Right kidney (tissue), 9 donors: ENCODE measurements at places on chromosomes 7 and 10.

DNA sequence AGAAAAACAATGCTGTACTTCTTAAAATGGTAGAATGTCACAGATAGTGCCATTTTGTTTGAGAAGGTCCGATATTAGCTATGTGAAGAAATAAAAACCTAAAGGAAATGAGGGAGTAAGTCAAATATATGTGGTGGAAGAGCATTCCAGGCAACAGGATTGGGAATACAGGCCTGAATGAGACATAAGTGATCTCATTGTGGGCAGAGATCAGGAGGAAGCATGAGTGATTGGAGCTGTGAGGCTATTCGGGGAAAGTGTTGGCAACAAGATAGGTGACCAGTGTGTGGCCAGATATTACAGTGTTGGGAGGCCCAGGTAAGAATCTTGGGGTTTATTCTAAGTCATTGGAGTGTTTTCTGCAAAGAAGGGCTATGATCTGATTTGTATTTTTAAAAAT, 41.3 kb upstream of the AGMO start:
- DNase-seq, result no peak

DNA sequence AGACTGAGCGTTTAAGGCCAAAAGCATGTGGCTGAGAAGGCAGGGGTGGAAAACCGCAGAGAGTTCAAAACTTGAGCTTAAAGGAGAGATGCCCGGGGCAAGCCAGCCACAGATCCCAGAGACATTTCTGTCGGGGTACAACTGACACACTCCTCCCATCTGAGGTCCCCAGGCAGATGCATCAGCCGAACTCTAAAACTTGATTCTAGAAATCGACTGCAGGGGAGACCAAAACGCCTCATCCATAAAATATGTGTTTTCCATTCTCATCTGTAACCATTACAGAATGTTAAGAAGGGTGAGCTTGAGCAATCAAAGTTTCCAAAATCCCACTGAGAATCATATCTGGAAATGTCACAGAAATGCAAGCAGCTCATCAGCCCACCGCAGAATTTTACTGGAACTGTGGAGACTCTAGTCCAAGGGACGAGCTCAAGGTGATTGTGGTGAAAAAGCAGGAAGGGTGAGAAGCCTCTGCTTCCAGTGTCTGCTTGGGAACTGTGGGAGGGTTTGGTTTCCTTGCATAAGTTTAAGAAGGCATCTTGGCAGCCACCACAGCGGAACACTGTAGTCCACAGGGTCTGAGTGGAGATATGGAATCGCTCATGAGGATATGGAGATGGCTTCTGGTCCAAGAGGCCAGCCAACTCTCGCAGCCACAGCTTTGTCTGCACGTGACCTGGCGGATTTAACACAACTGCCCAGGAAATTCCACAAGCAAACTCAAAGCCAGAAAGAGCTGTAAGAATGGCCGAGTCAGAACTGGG, 249.2 kb downstream of the SFMBT2 start:
- no peak for DNase-seq

DNA sequence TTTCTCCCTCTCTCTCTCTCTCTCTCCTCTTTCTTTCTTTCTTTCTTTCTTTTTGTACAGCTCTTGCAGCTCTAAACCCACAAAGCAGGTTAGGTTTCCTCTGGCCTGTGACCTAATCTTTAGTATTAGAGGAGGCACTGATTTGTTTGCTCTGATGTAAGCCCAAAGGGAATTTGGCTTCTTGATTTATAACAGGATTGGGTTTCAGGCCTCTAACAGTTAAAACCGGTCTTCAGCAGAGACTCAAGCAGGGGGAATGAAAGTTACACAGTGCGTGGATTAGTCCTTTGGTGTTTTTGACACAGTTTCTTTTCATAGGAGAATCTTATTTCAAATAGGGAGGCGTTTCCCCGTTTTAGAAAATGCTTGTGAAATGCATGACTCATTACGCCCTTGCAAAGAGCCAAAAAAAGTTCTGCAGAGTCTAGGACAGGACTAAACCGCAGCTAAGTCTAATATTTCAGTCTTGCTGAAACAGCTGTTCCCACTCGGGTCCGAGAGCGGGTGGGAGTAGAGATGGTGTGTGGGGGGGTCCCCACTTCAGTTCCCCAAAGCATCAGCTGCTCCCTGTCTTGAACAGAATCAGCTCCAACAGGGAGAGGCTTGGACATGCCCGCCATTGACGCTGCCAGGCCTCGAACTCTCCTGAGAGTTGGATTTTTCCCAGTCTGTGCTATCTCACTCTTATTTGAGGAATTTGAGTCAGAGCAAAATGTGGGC, 296.5 kb upstream of the PITRM1 start:
- peak; percentile 54 for DNase-seq

DNA sequence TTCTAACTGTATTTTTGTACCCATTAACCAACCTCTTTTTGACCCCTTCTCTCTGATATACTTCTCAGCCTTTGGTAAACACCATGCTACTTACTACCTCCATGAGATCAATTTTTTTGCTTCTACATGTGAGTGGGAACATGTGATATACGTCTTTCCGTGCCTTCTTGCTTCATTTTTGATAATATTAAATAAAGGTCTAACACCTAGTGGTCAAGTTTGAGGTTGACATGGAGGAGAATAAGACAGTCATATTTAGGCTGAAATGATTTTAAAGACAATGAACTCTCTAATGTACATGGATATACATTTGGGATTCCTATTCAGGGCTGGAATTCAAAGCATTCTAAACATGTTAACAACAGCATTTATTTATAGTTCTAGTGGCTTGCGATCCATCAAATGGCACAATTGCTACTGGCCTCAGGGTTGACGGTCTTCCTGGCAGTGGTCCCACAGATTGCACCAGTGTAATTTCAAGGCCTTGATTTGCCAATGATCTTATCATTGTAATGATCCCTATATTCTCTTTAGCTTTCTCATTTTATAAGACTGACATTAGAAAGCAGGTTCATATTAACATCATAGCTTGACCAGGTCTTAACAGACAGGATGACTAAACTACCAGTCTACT, 315.9 kb upstream of the ETV1 start:
- no peak for DNase-seq

DNA sequence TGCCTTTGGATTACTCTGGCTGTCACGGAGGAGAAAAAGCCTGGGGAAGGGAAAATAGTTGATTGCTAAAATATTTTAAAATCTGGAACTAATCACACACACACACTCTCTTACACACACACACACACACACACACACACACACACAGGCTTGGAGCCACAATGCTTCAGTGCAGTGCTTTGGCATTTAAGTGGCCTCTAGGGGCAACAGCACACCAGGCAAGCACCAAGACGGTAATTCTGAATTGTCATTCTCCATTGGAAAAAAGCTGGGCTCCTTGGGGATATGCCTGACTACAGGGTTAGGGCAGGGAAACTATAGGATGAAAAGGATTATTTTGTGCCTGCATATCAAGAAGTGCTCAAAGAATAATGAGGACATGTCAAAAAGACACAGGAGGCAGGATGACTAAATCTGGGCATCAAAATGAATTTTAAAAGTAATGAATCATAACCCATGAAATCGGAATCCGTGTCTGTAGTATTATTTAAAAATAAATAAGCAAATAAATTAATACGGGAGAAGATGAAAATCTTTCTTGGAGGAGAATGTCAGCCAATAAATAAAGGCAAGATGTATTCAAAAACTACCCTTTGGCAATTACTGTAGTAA, 30.4 kb upstream of the DDC start:
- DNase-seq, result no peak

- no peak for DNase-seq
These were observed 880.2 kb upstream of the AUTS2 start for GRCh38 chr7:68718097-68718551.

GRCh38 chr7:78220754-78221153, 422.2 kb downstream of the PHTF2 start:
- DNase-seq, result no peak

- no peak for DNase-seq
These were observed 143.9 kb downstream of the HIBADH start for GRCh38 chr7:27518561-27519350.

DNA sequence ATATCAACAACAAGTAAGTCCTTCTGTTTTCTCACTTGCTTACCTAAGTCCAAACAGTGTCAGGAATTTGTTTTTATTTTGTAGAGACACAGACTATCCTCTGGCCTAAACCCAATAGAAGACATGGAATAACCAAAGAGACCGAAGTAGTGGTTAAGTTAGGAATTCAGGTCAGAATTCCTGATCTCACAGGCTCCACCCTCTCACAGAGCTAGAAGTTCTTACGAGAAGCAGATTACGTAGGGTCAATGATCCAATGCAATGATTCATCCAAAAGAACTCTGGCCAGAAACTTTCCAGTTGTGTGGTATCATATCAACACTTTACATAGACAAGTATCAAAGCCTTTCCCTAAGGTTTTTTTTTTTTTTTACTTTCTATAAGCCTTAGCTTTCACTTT, 73.8 kb downstream of the IQUB start:
- DNase-seq, result no peak

DNA sequence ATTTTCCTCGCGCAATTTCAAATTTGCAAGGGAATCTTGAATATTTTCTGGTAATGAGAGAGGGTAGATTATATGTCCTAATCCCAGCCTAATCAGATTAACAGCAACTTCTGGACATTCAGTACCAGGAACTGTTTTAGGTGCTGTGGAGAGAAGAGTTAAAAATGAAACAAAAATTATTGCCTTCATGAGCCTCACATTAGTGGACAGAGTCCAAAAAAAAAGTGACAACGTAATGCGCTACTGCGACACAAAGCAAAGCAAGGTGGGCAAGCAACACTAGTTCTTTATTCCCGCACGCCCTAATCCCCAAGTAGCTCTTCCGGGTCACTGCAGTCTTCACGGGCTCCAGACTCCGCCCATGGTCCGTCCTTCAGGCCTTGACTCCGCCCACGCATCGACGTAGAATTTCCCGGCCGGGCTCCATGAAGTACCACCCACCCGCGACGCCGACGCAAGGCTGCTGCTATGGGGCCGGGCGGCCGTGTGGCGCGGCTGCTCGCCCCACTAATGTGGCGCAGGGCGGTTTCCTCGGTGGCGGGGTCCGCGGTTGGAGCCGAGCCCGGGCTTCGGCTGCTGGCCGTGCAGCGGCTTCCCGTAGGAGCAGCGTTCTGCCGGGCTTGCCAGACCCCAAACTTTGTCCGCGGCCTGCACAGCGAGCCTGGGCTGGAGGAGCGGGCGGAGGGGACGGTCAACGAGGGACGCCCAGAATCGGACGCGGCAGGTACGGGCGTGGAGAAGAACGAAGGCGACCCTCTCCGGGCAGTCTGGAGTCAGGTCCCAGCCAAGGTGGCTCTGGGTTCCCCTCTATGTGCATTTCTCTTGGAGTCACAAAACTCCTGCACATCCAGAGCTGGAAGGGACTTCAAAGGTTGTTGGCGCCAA, at the start of gene MALSU1:
Gene MALSU1 (plus strand): TSS at position 455 of the 885 bp plus-strand sequence. CDS start 14 bp downstream, at position 469.
- DNase-seq, result peak; percentile 95

- DNase-seq, result no peak
These were observed 11.2 kb downstream of the UBE2D4 start for GRCh38 chr7:43937444-43937843.

DNA sequence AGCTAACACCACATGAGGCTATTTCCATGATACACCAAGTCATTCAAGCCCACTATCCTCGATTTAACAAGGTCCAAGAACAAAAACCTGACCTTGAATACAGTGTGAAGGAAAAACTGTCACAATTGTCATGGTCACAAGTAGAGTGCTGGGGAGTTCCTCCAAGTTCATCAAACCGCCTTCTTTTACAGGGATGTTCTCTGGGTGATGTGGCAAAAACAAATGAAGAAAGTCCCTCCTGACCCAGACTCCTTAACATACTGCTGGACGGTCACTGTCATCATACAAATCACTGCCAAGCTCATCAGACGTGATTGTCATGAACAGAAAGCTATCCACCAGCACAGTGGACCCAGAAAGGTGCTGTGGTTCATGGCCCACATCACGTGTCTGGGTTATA, 28.9 kb downstream of the HIPK2 start:
- DNase-seq, result no peak

DNA sequence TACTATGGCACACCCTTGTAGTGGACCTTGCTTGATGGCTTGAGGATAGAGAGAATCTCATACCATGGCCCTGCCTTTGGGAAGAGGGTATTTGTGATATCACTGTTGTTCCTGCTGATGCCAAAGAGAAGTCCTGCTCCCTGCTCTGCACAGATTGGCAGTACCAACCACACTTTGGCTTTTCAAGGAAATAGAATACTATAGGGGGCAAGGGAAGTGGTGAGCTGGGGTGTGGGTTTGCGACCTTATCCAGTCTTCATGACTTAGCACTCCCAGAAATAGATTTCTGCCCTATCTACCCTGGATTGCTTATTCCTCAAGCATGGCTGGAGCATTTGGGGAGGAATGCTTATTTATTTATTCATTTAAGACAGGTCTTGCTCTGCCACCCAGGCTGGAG, 6.8 kb upstream of the MAPK8 start:
- DNase-seq, result no peak

DNA sequence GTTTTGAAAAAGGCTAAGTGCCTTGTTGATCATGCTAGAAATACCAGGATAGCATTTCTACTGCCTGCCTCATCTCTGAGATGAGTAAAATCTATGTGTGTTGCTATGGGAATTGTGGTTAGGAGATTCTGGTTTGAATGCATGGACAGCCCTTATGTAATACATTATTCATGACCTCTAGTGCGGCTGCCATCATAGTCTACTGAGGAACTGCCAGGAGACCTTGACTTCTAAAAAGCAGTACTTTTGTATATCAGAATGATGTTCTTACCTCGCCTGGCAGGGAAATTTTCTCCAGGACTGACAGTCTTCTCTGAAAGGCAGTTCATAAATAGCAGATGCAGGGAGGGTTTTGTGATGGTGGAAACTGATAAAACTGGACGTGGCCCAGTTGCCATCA, 248.5 kb downstream of the NSUN6 start:
- no peak for DNase-seq

DNA sequence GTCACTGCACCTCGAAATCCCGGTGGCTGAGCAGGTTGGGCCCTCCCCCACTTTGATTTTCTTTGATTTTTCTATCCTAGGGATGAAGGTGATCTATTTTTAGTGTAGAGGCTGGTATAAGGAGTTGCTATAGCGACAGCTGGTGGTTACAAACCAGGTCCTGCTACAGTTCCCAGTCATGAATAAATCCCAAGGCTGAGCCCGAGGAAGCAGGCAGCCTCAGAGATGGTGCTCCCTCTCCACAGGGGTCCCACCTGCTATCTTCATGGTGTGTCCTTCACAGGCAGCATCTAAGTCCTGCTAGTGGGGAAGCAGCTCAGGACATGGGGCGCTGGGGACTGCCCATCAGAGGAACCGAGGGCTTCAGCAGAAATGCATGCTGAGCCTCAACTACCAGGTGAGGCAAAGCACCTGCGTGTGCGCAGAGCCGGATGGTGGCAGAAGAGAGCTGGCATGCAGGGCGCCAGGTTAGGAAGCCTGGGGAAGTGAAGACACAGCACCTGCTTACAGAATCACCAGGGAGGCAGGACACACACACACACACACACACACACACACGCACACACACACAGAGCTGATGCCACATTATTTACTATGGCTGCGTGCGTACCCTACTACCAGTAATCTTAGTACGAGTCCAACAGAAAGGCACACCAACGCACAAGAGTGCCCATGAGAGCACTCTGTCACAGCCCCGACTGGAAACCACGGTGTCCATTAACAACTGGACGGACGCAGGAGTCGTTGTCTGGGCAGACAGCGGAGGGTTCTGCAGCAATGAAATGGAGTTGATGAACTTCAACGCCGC, 150.9 kb downstream of the PRKAG2 start:
- no peak for DNase-seq

GRCh38 chr7:37577412-37577811, 106.2 kb upstream of the GPR141 start:
- DNase-seq, result no peak
